ENCODE measurements at places on chromosomes 1 and 21. TPM values are rescaled to one million over a fixed set of nuclear protein-coding genes. Genes with fewer than 3 reads are reported as not detected.
A peak's percentile ranks its signal among the peaks of the same experiment; 100 is the strongest.

DNA sequence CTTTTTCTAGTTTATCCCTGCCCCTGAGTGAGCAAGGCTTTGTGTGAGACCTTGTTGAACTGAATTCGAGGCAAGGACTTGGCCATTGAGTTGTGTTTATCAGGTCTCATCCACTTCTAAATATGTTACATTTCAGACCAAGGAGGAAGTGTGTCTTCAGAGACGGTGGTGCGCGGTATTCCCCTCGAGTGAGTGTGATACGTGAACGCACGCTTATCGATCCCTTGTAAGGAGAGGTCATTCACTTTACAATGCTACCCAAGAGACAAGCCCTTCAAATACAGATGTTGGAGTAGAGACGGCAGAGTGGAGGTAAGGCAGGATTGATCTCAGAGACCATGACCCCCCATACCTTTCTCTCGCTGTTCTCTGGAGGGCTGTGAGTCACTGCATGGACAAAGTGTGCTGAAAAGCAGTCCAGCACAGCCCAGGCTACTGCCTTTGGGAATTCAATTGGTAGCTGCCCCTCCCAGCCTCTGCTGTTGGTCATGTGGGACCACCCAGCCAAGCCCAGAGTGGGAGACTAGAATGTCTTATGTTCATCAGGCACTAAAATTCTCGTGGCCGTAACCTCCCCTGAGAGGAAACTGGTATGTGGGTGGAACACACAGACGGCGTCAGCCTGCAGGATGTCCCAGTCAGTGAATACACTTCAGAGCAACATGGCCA, 16.3 kb upstream of the MTARC1 start:
- no peaks in the 10 kb centered on the region for H3K27me3 ChIP-seq
- H3K4me1 ChIP-seq = no peaks in the 10 kb centered on the region
- H3K27ac ChIP-seq = no peak overlapping the region
- DNase-seq = no peak

DNA sequence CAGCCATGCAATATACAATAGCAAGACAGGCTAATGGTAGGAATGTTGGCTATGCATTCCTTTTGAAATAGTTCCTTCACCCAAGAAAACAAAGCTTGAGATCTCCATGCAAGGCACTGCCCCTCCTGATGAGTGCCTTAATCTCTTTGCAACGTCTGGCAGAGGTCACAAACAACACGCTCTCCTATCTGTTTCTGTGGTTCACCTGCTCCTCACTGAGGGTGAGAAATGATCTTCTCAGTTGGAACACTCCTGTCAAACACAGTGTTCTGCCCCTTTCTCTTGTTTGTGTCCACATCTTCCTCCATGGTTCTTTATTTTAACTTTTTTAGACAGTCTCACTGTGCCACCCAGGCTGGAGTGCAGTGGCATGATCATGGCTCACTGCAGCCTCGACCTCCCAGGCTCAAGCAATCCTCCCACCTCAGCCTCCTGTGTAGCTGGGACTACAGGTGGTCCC, 21.2 kb upstream of the XPR1 start:
- no peak overlapping the region for H3K4me3 ChIP-seq
- DNase-seq = no peak
- H3K27me3 ChIP-seq = no peaks in the 10 kb centered on the region
- no peak overlapping the region for H3K27ac ChIP-seq
- no peaks in the 10 kb centered on the region for H3K4me1 ChIP-seq
- H3K36me3 ChIP-seq = no peaks in the 10 kb centered on the region

DNA sequence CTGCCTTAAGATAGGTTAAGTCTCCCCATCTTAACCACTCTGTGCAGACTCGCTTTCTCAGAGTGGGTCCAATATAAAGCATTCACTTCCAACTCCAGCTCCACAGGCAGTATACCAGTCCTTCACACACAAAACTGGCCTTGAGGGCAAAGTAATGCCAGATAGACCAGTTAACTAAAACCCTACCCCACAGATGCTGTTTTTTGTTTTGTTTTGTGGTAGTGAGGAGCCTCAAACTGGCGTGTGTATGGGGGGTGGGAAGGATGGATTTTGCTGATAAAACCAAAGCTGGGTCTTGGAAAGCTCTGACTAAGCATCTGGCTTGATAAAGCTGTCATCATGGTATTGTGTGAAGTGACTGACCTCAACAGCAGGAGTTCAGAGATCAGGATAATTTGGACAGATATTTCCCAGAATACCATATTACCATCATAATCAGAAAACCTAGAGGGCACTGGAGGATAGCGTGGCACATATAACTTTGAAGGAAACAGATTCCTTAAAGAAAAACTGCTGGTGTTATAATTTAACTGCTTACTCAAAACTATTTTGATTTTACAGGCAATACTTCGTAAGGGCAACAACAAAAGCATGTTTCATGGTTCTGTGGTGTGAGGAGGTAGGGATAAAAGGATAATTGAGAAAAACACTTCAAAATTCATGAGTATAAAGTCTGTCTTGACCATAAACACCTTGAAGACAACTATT, 29.6 kb upstream of the CPLANE2 start:
- H3K4me3 ChIP-seq = no peak overlapping the region
- H3K27ac ChIP-seq = no peak overlapping the region
- H3K4me1 ChIP-seq = no peaks in the 10 kb centered on the region
- no peaks in the 10 kb centered on the region for H3K36me3 ChIP-seq
- no peaks in the 10 kb centered on the region for H3K27me3 ChIP-seq

- H3K36me3 ChIP-seq = no peaks in the 10 kb centered on the region
- H3K4me1 ChIP-seq = no peaks in the 10 kb centered on the region
- DNase-seq = no peak
- H3K4me3 ChIP-seq = no peak overlapping the region
These were observed 222.9 kb upstream of the RAB4A start for GRCh38 chr1:229047840-229048620.

DNA sequence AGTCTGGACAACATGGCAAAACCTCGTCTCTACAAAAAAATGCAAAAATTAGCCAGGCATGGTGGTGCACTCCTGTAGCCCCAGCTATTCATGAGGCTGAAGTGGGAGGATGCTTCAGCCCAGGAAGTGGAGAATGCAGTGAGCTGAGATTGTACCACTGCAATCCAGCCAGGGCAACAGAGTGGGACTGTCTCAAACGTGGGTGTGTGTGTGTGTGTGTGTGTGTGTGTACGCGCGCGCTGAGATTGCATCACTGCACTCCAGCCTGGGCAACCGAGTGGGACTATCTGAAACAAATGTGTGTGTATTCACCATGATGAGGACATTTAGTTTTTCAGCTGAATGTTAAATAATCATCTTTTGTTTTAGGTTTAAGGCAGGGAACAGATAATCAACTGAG, 21.1 kb downstream of the USP1 start:
- H3K27ac ChIP-seq = no peak overlapping the region
- H3K36me3 ChIP-seq = no peaks in the 10 kb centered on the region
- DNase-seq = no peak
- no peak overlapping the region for H3K4me3 ChIP-seq
- no peaks in the 10 kb centered on the region for H3K4me1 ChIP-seq

- H3K27ac ChIP-seq = no peak overlapping the region
- no peaks in the 10 kb centered on the region for H3K4me1 ChIP-seq
- no peaks in the 10 kb centered on the region for H3K27me3 ChIP-seq
- DNase-seq = no peak
These were observed 39.7 kb upstream of the MAP10 start for GRCh38 chr1:232765542-232765941.

DNA sequence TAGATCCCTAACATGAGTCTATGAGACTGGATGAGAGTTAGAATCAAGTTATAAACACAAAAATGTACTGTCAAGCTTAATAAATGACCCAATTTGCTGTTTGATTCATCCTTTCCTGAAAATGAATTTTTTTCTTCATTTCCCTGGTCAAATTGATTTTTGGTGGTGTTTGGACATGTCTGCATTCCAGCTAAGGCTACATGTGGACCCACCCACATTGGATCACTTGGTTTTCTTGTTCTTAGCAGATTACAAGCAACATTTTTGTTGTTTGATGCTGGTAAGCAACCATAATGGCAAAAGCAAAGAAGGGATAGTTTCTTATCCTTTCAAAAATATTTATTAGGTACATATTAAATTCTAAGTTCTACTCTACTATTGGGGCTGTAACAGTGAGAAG, 181.1 kb downstream of the NEK7 start:
- DNase-seq = no peak
- H3K27ac ChIP-seq = no peak overlapping the region
- no peaks in the 10 kb centered on the region for H3K36me3 ChIP-seq
- no peaks in the 10 kb centered on the region for H3K27me3 ChIP-seq

- H3K4me1 ChIP-seq = peaks cover 26% of the 10 kb centered on the region
- DNase-seq = no peak
- H3K4me3 ChIP-seq = peak overlapping the region; percentile 65
- peak overlapping the region; percentile 71 for H3K27ac ChIP-seq
- H3K27me3 ChIP-seq = no peaks in the 10 kb centered on the region
These were observed 1.4 kb downstream of the TARBP1 start for GRCh38 chr1:234477386-234478151.

GRCh38 chr1:161196521-161197451, 2.1 kb downstream of the ADAMTS4 start:
- peaks cover 54% of the 10 kb centered on the region for H3K4me1 ChIP-seq
- H3K4me3 ChIP-seq = no peak overlapping the region
- no peaks in the 10 kb centered on the region for H3K36me3 ChIP-seq
- H3K27me3 ChIP-seq = no peaks in the 10 kb centered on the region

DNA sequence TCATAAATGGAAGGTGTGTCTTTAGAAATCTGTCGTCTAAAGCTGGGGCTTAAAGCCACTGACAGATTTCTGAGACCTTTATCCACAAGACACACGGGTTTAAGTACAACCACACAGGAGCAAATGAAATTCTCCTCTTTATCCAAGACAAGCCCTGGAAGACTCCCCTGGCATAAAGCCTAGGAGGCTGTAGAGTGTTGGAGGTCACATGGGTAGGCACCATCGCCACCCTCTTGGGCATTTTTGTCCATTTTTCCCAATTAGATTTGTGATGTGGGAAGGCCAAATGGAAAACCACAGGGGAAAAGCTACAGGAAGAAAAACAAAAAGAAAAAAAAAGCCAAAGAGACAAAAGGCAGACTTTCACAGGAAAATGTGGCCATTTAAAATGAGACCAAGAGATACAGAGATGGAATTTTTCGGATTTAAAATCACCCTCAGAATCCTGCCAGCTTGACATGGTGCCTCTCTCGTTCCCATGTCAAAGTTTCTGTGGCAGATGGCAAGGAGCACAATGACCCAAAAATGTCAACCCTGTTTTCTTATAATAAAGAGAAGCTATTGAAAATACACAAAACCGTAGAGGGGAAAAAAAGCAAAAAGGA, 91.9 kb downstream of the PLD5 start:
- H3K27me3 ChIP-seq = no peaks in the 10 kb centered on the region
- no peaks in the 10 kb centered on the region for H3K4me1 ChIP-seq
- no peak overlapping the region for H3K4me3 ChIP-seq
- H3K27ac ChIP-seq = no peak overlapping the region
- H3K36me3 ChIP-seq = no peaks in the 10 kb centered on the region

- no peaks in the 10 kb centered on the region for H3K27me3 ChIP-seq
- no peak overlapping the region for H3K27ac ChIP-seq
- H3K4me1 ChIP-seq = no peaks in the 10 kb centered on the region
- no peak for DNase-seq
These were observed 49.0 kb downstream of the CLDN17 start for GRCh38 chr21:30117631-30118030.

DNA sequence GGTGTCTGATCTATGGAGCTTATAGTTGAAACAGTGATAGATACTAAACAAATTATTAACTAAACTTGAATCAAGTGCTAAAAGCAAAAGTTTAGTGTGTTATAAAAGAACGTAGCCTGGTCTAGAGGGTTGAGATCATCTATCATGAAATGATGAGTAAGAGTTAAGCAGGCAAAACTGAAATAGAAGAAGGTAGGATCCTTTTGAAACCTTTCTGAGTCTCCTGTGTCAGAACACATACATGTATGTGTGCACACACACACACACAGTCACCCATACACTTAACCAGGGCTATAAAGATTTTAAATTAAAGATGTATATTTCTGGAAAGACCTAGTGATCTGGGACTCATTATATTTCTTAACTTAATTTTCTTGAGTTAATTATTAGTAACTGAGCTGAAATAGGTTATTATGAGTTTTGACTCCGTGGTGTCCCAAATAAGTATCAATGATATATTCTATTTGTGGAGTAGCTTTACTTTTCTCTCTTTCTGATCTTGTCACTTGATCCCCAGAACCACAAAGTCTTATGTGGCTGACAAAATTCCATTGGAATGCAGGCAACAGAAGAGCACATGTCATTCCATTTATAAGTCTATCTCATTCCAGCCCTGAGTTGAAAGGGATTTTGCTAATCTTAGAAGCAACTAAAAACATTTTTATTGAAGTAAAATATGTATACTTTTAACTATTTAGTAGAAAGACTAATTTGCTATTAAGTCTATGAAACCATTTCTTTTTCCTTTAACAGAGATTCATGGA, 70.7 kb downstream of the PRRX1 start:
- peaks cover 3% of the 10 kb centered on the region for H3K27me3 ChIP-seq
- H3K27ac ChIP-seq = no peak overlapping the region
- no peaks in the 10 kb centered on the region for H3K36me3 ChIP-seq
- DNase-seq = no peak

- H3K27ac ChIP-seq = no peak overlapping the region
- H3K4me3 ChIP-seq = no peak overlapping the region
- DNase-seq = no peak
- H3K36me3 ChIP-seq = no peaks in the 10 kb centered on the region
- peaks cover 9% of the 10 kb centered on the region for H3K27me3 ChIP-seq
- H3K4me1 ChIP-seq = no peaks in the 10 kb centered on the region
These were observed 77.0 kb downstream of the VWA5B1 start for GRCh38 chr1:20367626-20368025.

- DNase-seq = no peak
- H3K27ac ChIP-seq = peak overlapping the region; percentile 48
- H3K4me3 ChIP-seq = no peak overlapping the region
- H3K36me3 ChIP-seq = no peaks in the 10 kb centered on the region
- H3K27me3 ChIP-seq = no peaks in the 10 kb centered on the region
- H3K4me1 ChIP-seq = peaks cover 75% of the 10 kb centered on the region
These were observed 80.4 kb downstream of the RUNX1 start for GRCh38 chr21:34968414-34969333.

DNA sequence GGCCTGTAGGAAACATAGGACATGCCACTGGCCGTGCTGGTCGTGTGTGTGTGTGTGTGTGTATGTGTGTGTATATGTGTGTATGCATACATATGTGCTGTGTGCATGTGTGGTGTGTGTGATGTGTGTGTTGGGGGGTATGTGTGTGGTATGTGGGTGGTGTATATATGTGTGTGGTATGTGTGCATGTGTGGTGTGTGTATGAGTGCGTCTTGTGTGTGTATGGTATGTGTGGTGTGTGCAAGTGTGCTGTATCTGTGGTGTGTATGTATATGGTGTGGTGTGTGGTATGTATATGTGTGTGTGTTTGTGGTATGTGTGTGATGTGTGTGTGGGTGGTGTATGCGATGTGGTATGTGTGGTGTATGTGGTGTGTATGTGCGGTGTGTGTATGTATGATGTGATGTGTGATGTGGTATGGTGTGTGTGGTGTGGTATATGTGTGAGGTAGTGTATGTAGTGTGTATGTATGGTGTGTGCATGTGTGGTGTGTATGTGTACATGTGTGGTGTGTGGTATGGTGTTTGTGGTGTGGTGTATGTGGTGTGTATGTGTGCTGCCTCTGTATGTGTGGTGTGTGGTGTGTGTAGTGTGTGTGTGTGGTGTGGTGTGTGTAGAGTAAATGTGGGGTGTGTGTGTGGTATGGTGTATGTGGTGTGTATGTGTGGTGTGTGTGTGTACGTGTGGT, 120.8 kb upstream of the CACHD1 start:
- no peak for DNase-seq
- no peaks in the 10 kb centered on the region for H3K36me3 ChIP-seq

The SLC19A1 gene
- 21.6 TPM for total RNA-seq

The CD1E gene
- total RNA-seq = 0.42 TPM

The CFH gene
- total RNA-seq = 0.22 TPM

The ANGPTL1 gene
- not detected for total RNA-seq

The TDRD5 gene
- total RNA-seq = not detected

The CLIC6 gene
- total RNA-seq = 0.34 TPM

The IFT25 gene
- 41.3 TPM for total RNA-seq

All from naive thymus-derived CD4-positive, alpha-beta T cell (primary cell).